Stimulated activated CD8-positive, alpha-beta memory T cell treated with anti-CD3 and anti-CD28 coated beads, Interleukin-7, amount 100 ng/mL, for 24 hours (primary cell): ENCODE measurements at places on chromosomes 1 and 21.

DNA sequence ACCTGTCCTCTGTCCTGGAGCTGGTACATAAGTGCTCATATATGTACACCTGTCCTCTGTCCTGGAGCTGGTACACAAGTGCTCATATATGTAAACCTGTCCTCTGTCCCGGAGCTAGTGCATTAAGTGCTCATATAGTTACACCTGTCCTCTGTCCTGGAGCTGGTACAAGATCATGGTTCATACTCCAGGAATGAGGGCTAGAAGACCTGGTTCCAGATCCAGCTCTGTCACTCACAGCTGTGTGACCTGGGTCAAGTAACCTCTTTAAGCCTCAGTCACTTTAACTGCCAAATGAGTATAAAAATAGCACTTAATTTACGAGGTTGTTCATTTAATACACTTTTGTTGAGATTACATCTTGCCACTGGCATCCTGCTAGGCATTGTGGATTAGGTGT, 28.0 kb downstream of the SMYD3 start:
- DNase-seq = no peak

DNA sequence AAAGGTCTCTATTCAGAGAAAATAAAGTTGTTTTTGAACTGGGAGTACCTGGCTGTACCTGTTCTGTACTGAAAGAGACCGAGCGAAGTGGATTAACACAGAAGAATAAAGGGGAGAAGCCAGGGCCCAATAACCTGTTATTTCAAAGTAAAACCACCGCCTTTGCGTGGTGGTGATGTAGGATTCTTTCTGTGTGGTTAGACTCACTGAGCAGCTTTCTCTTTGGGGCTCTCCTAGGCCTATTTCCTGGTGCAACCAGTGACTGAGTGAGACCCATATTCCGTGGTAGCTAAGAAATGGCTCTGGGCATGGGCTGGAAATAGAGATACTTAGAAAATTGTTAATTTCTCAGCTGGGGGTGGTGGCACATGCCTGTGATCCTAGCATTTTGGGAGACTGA, 99.9 kb downstream of the XCL2 start:
- no peak for DNase-seq

DNA sequence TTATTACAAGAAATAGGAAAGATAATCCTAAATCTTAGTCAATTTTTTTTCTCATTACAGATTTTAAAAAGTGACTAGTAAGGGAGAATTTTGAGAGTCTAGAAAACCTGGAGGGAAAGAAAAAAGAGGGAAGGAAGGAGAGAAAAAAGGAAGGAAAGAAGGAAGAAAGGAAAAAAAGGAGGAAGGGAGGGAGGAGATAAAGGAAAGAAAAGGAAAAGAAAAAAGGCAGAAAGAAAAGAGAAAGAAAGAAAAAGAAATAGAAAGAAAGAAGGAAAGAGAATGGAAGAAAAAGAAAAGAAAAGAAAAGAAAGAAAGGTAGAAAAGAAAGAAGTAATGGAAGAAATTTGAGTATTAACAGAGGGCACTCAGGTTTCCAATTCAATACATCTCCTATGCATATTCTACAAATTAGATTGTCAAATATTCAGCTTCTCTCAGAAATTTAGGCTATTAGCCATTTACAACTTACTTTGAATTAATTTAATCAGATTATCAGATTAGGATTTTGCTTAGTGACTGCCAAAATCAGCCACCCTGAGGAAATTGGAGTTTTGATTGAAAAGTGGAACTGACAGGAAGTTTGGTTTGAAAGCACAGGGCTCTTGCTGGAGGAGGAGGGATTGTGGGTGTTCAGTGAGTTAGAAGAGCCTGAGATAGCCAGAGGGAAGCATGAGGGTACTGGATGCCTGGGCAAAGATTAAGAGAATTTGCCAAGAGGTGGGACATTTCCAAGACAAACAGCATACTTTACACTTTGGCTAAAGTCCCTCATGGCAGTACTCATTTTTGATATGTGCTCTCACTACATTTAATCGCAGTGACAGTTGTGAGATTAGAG, 677.8 kb downstream of the USP25 start:
- DNase-seq = no peak

DNA sequence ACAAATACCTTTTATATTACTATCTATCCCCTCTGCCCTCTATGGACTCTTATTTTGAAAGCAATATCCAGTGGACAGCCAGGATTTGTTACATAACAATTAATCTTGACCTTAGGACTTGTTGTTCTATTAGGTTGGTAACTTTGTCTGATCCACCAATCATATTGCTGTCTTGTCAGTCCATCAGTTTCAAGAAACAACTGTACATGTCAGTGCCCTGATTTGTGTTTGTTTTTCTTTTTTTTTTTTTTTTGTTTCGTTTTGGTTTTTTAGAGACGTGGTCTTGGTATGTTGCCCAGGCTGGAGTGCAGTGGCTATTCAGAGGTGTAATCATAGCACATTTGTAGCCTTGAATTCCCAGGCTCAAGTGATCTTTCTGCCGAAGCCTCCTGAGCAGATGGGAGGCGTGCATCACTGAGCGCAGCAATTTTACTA, 1.5 kb upstream of the SCP2 start:
- no peak for DNase-seq

DNA sequence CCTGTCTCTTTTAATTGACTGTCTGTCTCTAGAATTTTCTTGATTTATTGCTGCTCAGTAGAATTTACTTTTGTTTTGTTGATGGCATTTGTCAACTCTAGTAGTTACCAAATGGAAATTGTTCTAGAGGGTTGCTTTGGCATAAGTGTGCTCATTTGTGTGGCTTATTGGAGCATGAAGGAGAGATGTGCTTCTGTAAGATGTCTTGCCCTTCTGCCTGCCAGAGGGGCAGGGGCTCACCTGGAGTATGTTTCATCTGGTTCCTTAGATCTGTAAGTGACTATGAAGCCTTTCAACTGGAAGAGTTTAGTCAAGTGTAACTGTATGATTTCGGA, 345.5 kb downstream of the DISC1 start:
- DNase-seq = no peak

GRCh38 chr1:100535264-100535663, 2.7 kb upstream of the GPR88 start:
- no peak for DNase-seq

DNA sequence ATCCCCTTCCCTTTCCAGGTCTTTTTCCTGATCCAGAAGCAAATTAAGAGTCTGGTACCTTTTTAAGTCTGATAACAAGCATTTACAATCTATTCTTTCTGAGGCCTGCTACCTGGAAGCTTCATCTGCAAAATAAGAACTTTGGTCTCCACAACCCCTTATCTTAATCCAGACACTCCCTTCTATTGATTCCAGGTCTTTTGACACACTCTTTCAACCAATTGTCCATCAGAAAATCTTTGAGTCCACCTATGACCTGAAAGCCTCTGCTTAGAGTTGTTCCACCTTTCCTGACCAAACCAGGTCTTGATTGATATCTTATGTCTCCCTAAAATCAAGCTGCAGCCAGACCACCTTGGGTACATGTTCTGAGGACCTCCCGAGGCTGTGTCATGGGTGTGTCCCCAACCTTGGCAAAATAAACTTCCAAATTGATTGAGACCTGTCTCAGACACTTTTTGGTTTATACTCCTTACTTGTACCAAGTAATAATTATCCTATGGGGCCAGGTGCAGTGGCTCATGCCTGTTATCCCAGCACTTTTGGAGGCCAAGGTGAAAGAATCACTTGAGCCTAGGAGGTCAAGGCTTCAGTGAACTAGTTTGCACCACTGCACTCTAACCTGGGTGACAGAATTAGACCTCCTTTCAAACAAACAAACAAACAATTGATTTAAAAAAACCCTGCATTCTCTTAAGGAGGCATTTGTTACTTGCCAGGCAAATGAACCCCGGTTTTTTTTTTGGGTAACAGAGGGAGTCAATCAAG, 126.1 kb downstream of the MAP3K21 start:
- no peak for DNase-seq

DNA sequence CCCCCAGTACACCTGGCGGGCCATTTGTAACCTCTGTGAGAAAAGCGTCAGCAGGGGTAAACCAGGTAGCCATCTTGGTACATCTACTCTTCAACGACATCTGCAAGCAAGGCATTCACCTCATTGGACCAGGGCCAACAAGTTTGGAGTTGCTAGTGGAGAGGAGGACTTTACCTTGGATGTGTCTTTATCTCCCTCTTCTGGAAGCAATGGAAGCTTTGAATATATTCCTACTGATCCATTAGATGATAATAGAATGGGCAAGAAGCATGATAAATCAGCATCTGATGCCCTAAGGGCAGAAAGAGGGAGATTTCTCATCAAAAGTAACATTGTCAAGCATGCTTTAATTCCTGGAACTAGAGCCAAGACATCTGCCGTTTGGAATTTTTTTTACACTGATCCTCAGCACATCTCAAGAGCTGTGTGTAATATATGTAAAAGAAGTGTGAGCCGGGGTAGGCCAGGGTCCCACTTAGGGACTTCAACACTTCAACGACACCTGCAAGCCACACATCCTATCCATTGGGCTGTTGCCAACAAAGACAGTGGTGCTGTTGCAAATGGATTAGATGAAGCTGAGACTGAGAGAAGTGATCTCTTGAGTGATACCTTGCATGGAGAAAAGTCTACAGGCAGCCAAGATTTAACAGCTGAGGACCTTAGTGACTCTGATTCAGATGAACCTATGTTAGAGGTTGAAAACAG, 2.7 kb downstream of the ZBED6 start:
- no peak for DNase-seq

DNA sequence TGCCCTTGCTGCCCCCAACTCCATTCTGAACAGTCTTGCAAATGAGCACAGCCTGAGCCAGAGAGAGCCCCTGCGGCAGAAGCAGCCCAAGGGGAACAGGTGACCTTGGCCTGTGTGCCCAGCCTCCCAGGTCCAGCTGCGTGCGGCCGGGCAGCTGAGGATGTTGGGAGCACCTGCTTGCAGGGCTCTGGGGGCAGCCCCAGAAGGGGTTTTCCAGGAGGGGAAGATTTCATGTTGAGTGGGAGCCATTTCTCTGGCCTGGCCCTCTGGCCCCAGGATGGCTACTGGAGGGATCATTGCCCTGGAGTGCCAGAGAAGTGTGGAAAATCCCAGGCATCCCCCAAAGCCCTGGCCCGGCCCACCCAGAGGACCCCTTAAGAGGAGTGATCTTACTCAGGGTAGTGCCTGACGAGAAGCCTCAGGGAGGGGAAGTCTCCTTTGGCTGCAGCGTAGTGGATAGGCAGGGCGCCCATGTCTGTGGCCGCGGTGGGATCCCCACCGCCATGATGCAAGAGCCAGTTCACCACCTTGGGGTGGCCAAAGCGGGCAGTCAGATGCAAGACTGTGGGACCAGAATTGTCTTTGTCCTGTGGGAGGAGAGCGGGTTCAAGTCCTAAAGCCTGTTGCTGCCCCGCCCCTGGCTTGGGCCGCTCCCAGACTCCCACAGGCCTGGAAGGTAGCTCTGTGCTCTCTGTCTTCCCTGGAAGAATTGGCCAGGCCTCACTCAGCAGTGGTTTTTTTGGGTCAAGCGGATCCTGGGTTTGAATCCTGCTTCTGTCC, 20.6 kb upstream of the RNU1-4 start:
- DNase-seq = no peak

- no peak for DNase-seq
Measured at GRCh38 chr1:222995620-222996309, 147.3 kb downstream of the TLR5 start.
